Activated CD8-positive, alpha-beta memory T cell treated with anti-CD3 and anti-CD28 coated beads for 4 hours (primary cell): ENCODE measurements at places on chromosomes 16 and 17.

DNA sequence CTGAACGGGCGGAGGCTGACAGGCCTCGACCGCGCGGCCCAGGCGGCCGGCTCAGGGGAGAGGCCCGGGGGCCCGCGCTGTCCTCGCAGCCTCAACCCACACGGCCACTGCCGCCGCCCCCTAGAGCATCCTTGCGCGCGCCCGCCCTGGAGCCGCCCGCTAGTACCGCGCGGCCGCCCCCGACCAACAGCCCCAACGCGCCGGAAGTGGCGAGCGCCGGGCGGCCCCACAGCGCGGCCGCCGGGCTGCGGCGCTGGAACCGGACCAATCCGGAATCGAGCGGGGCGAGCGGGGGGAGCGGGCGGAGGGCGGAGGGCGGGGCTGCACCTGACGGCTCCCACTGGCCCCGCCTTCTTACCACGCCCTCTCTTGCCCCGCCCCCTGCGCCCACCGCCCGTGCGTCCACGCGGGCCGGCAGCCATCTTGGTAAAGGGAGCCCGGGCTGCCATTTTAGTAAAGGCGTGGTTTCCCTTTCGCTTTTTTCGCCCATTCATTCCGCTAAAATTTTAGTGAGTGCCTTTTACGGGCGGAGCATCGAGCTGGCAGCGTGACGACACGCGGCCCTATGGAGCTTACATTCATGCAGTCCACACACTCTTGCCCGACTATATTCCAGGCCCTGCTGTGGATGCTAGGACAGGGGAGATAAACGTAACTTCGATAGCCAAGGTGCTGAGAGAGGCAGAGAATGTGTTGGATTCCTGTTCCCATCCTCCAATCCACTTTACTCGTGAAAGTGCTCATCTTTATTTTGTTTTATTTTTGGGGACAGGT is at the start of gene XPO6:
Gene XPO6, minus strand, starts transcription at position 208 of the 774 bp plus-strand sequence. CDS start 597 bp downstream, outside the sequence.
- peak; percentile 99 for DNase-seq

- DNase-seq = no peak
Observed at GRCh38 chr16:87543436-87544191, 50.8 kb upstream of the ZCCHC14 start.

DNA sequence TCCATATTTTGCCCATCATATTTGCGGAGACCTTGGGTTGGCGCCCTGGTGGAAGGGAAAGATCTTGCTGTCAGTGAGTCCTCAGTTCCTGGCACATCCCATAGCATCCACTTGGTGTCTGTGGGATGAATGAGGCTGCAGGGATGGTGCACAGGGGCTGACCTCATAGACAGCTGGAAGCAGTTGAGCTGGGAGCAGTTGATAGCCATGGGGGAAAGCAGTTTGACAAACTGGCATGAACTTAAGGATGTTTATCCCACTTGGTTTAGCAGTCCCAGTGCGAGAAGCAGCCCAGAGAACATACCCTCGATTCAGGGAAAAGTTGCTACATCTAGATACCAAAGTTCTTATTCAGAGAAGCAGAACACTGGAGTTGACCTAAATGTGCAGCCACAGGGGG is 80.7 kb downstream of the SNX29 start:
- DNase-seq = no peak

GRCh38 chr16:65280845-65281512 is 159.1 kb upstream of the CDH11 start:
- DNase-seq = no peak

- DNase-seq = no peak
Observed at GRCh38 chr17:78110363-78111015, 18.1 kb downstream of the TMC6 start.

GRCh38 chr17:57552114-57552624 is 192.9 kb downstream of the CCDC182 start:
- DNase-seq = no peak

GRCh38 chr16:3188925-3189825 is 1.2 kb downstream of the OR1F1 start:
- no peak for DNase-seq
